ENCODE measurements at places on chromosomes 7 and 10.

GRCh38 chr7:4820967-4821471 is 40.8 kb downstream of the PAPOLB start:
- no peak for DNase-seq

DNA sequence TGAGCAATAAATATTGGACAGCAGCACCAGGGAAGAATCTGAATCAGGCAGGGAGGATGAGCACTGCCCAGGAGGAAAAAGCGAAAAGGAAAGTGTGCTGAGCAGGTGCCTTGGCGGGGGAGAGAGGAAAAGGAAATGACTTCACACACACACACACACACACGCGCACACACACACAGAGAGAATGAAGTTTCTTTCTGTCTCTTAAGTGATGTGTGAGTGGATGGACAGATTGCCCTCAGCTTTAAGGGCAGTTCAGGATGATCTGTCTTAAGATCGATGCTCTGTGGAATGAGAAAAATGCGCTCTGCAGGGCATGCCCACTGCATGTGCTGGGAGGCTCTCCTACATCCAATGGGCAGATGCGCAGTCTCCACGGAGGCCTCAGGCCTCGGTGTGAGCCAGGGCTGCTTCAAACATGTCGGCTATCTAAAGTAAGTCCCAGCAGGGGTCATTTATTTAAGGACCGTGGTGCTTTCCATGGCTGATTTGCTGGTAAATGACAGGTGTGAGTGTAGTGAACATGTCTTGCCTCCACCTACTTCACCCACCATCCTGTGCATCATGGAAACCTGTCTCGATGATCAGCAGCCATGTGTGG is 2.5 kb upstream of the ACBD5 start:
- DNase-seq = peak; percentile 70

DNA sequence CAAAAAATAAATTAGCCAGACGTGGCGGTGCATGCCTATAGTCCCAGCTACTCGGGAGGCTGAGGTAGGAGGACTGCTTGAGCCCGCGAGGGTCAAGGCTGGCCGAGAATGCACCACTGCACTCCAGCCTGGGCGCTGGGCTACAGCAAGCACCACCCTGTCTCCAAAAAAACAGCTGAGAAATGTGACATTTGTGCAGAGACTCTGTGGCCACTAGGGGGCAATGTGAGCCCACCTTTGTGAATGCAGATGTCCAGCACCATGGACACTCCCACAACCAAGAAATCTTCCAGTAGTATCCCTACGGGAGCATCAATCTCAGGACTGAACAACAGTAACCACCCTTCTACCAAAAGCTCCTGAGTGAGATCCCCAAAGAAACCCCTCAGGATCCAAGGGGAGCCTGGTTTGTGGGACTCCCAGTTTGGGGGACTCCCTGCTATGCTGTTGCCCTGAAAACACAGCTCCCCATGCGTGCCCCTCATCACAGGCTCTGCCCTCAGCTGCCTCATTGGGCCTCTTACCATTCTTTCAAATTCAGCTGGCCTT is 6.2 kb upstream of the AHCYL2 start:
- peak; percentile 80 for DNase-seq

GRCh38 chr7:117841611-117842010 is 31.6 kb downstream of the CTTNBP2 start:
- no peak for DNase-seq

DNA sequence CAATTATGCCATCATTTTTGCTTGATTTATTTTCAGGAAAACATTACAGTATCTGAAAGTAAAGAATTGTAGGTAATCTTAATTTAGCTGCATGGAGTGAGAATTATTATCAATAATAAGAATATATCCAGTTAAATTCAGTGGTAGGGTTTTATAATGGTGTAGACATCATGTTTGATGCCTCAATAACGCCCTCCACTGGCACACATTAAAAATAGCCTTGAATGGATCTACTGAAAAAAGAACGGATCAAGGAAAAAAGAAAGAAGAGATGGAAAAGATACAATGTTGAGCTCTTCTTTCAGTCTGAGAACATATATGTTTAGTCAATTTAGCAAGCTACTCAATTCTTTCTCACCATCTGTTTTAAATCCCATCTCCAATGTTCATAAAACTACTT is 319.2 kb downstream of the CDC14C start:
- DNase-seq = no peak

DNA sequence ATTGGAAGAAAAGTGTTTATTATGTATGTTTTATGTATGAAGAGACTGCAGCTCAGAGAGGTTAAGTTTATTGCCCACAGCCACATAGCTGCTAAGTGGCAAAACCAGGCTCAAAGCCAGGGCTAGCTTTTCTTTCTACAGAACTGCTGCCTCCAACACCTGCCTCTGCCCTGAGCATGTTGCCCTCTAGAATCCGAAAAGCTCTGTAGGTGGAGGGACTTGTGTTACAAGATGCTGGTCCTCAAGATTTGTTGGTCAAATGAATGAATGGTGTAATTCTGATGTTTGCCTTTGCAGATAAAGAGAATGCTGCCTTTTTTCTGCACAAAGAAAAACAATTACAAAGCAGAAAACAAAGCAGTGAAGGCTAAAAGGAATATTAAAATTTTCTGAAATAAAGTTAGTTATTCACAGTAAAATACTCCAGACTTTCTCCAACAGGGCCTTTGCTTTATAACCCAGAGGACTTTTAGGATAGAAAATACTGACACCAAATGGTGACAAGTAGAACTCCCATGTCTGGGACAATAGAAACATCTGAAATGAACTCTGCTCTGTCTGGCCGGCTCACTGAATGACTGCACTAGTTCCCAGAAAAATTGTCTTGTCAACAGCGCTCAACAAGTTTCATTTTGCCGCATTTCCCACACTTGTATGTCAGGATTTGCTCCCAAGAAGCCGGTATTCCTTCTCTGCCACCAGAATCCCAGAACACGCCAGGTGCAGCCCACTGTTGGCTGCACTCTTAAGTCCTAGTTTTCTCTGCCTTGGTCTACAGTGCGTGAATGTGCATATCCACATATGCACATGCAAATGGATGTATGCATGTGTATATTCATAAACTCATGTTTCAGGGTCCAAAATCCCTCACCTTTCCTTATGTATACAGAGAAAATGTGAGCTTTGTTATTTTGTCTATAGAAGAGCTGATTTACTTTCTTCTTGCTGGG is 11.0 kb upstream of the DNTT start:
- no peak for DNase-seq

- DNase-seq = no peak
Observed at GRCh38 chr10:111091833-111092232, 15.0 kb downstream of the ADRA2A start.

DNA sequence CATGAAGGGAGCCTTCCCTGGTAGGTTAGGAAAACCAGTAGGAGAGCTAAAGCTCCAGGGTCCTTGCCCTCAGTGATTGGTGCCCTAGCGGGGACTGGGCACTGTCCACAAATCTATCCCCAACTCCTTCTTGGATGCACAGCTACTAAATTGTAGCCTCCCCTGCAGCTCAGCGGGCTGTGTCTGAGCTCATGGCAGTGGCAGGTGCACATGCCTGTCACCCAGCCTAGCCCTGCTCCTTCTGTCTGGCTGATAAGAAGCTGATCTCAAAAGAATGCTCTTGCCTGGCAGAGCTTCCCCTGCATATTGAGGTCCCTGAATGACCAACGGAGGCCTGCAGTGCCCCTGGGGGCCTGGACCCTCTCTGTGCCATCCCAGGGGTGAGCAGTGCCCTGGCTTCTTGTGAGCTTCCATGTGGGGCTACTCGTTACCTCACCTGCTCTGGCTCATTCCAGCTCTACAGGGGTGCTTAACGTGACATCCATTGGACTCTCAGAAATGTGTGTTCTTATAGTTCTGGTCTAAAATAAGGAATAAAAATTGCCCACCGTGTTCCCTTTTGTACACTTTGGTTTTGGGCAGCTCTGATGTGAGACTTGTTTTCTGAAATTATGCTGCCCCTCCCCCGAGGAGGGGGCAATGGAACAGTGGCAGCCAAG is 59.8 kb upstream of the ANTXRL start:
- peak; percentile 1 for DNase-seq

DNA sequence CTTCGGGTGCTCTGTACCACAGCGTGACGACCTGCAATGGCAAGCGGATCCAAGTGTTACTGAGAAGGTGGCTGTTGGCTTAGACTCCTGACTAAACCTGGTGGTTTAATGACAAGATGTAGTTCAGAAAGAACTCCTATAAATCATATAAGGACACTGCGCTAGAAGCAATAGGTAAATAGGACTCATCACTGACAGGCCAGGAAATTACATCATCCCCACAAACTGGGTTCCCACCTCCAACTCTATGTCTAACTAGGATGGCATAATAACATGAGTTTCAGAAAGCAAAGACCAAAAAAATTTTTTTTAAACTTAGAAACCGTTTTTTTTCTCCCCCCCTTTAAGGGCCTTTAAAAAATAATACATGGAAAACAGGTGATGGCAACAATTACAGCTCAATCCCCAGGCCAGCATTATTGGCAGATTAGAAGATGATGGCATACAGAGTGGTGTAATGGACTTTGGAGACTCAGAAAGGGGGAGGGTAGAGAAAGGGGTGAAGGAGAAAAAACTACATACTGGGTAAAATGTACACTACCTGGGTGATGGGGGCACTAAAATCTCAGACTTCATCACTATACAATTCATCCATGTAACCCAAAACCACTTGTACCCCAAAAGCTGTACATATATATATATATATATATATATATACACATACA is 81.4 kb upstream of the FAM133B start:
- no peak for DNase-seq

DNA sequence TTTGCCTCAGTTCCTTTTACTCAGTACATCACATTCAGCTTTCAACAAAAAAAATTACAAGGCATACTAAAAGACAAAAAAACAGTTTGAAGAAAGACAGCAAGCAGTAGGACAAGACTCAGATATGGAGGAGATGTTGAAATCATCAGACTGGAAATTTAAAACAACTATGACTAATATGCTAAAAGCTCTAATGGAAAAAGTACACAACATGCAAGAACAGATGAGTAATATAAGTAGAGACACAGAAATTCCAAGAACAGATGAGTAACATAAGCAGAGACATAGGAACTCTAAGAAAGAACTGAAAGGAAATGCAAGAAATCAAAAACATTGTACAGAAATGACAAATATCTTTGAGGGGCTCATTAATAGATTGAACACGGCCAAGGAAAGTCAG is 402.6 kb downstream of the NEBL start:
- no peak for DNase-seq

GRCh38 chr10:60828489-60828852 is 50.2 kb downstream of the CDK1 start:
- no peak for DNase-seq

GRCh38 chr7:98506471-98506870 is 105.6 kb upstream of the BAIAP2L1 start:
- DNase-seq = no peak

Data from activated naive CD4-positive, alpha-beta T cell treated with Interleukin-2 at 50 U/mL for 16 hours (primary cell).